ENCODE measurements at places on chromosomes 13 and 19.

GRCh38 chr13:21528616-21529015, 69.5 kb upstream of the ZDHHC20 start:
- DNase-seq, result no peak

GRCh38 chr19:39865953-39866352, 19.8 kb upstream of the FBL start:
- DNase-seq, result no peak

- no peak for DNase-seq
These were observed 29.4 kb downstream of the ANKRD10 start for GRCh38 chr13:110885516-110885915.

DNA sequence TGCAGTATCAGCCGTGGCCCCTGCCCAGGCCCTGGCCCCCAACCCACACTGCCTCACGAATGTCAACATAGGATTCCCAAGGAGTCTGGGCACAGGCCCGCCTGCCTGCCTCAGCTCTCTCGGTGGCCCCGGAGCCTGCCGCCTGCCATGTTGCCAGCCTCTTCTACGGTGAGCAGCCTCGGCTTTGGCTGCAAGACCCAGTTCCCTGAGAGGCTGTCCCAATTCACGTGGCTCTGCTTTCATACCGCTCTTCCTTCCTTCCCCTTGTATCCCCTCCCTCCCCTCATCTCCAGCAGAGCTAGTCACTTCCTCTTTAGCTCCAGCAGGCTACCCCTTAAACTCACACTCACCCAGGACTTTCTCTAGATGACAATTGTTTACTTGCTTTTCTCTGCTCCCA, 42.7 kb downstream of the SERP2 start:
- DNase-seq, result no peak

- no peak for DNase-seq
These were observed 447 bp downstream of the RBM42 start for GRCh38 chr19:35629332-35629633.

Measured in DMS79 (cell line).